ENCODE measurements at places on chromosomes 3 and 15.
A peak's percentile ranks its signal among the peaks of the same experiment; 100 is the strongest.

- peak; percentile 8 for DNase-seq
These were observed 20.2 kb downstream of the SIN3A start for GRCh38 chr15:75431270-75431669.

DNA sequence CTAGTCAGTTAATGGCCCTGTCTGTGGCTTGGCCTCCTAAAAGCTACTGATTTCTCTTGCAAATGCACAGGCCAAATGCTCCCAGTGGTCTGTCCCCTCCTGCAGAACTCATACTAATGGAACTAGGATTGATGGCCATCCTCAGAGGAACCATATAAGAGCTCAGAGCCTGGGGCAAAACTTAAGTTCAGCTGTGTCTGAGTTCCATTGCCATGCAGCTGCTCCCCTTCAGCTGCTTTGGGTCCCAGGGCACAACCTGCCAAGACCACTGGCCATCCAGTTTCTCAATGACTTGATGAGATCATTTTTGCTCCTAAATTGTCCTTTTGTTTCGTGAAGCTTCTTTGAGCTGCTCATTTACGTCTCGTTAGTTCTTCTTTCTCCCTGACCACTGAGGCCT, 529.5 kb upstream of the TBL1XR1 start:
- no peak for DNase-seq

DNA sequence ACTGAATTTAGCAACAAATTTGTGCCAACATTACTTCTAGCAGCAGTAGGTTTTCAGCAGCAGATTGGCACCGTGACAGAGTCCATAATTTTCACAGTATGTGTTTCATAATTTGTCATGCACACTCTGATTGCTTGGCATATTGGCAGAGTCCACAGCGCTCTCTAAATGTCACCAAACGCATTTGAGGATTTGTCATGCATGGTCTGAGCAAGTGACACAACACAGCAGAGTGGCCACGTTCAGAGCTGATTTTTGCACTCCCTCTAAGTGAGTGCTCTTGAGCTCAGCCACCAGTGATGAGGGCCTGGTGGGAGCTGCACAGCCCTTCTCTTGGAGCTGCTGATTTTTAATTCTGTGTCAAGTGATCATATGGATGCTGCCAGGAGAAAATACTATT, 1270.8 kb downstream of the ROBO1 start:
- DNase-seq = no peak

DNA sequence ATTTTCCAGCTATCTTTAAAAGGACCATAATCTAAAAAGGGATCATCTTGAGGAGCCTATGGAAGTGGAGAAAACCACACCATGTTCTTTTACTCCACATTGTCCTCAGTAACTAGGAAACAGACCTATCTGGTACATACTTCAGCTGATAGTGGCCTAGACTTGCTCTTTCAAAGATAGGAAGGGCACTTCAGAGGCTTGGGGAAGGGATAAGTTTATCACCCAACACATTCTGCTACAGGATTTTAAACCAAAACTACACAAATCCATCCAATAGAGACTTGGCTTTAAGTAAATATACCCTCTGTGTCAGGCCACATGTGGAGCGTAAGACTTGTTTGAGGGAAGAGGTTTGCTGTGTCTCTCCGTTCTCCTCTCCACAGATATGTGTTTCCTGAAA, 35.4 kb downstream of the CP start:
- DNase-seq = no peak

- DNase-seq = peak; percentile 12
These were observed 85.0 kb upstream of the CNTN6 start for GRCh38 chr3:1007866-1008265.

DNA sequence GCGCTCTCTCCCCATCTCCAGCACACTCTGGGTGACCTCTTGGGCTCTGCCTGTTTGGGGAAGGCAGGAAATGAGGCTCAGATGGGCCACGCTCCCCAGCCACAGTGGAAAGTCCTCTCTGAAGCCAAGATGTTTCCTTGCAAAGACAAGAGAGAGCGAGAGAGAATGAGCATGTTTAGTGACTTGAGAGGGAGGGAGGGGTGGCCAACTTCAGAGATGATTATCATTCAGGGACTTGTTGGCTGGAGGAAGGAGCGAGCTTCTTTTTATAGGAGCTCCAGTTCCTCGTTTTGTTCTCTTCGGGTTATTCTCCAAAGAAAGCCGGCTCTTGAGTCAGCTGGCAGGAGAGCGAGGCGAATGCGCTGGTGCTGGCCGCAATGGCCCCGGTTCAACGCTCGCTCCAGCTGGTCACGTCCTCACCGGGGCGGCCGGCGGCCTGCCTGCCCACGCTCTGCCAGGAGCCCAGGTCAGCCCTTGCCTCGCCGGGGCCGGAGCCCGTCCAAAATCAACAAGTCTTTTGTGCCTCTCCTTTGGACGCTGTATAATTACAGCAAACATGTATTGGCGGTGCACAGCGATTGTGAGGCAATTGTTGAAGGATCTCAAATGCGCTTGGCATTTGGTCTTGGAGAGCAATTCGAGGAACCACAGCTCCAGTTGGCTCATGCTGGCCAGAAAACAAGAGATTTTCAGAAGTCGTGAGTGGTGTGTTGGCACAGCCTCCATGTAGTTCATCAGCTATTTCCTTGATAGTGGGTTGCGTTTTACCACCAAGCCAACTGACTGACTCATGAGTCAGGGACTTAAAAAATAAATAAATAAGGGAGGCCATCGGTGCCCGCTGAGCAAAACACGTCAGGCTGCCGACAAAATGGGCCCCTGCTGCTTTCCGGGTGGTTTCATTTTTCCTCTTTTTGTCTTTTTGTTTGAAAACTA, 288.6 kb downstream of the UACA start:
- peak; percentile 97 for DNase-seq

DNA sequence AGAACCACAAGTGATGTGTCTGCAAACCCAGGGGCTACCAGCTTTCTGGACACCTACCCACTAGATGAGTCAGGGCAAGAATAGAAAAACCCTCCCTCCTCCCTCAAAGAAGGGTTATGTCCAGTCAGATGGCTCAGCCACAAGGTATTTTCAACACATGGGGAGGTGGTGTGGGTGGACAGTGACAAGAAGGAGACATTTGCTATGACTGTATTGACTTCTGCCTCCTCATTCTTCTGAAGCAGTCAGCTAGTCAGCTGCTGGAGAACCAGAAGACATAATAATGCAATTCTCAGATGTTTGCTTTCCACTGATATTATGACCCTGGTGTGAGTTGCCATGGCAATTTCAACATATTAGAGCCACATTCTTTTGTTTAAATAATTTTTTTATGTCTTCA, 66.7 kb upstream of the GOLGA8B start:
- peak; percentile 89 for DNase-seq

GRCh38 chr3:159765030-159765859, 223.4 kb upstream of the IL12A start:
- peak; percentile 100 for DNase-seq

DNA sequence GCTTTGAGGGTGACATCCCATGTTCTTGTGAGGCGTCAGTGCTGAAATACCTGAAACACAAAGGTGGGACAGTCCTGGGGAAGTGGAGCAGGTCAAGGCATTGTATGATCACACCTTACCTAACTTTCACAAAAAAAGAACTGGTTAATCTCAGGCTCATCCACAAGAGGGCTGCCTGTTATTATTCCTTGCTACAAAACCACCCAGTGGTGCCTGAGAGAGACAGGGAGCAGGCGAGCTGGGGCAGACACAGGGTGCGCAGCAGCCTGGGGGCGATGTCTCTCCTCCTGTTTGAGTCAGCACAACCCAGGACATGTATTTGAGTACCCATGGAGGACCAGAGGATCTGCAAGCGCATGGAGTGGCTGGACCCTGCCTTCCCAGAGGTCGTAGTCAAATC, 316.8 kb upstream of the ATP10A start:
- DNase-seq = peak; percentile 1

DNA sequence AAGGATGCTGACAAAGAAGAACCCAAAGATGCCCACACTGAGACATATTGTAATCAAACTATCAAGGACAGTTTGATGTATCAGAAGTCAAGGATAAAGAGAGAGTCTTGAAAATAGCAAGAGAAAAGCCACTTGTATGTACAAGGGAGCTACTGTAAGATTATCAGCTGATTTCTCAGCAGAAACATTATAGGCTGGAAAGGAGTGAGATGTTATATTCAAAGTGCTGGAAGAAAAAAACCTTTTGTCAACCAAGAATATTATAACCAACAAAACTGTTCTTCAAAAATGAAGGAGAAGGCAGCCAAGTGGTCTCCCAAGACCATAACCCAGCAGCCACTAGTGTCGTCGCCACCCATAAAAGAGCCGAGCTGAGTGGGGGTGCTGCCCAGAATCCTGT, 93.2 kb downstream of the KLF13 start:
- no peak for DNase-seq

- DNase-seq = peak; percentile 93
These were observed 25.8 kb downstream of the LDHAL6B start for GRCh38 chr15:59232476-59232875.

GRCh38 chr3:45225465-45226205, 452 bp downstream of the TMEM158 start:
- peak; percentile 73 for DNase-seq

- DNase-seq = peak; percentile 96
These were observed 268.4 kb upstream of the ROPN1 start for GRCh38 chr3:124260206-124260915.

DNA sequence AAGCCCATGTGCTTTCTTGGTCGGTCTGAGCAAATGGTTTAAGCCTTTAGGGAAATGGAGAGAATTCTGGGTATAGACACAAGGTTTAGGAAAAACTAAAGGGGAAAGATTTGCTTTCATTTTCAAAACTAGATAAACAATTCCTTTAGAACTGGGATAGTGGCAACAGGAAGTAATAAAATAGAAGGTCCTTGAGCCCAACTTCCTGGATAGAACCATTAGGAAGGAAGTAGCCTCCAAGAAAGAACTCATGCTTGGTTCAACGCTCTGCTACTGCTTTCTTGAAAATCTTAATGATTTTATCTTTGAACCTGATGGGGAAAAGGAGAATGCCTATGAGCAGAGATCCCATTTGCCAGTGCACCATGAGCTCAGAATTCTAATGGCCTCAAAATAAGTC, 147.0 kb upstream of the THRB start:
- no peak for DNase-seq

GRCh38 chr15:91710080-91710698, 143.3 kb upstream of the SLCO3A1 start:
- no peak for DNase-seq

DNA sequence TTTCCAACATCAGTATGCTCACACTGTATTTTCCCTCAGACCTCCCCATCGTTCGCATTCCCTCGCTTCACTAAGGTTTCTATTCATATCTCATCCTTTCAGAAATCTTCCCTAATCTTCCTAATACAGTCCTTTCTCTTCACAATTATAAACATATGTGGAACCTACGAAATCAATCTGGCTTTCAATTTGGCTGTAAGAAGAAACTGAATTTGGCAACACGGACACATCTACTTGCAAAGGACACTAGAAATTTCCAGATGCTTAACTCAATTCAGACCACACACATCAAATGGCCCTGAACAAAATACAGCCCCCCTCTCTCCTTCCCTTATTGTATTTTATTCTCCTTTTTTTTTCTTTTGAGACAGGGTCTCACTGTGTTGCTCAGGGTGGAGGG, 39.1 kb upstream of the TM4SF19 start:
- no peak for DNase-seq

- DNase-seq = peak; percentile 83
These were observed 64.6 kb downstream of the EFL1 start for GRCh38 chr15:82197733-82198594.

GRCh38 chr3:139654637-139655365, 23.0 kb downstream of the NMNAT3 start:
- DNase-seq = no peak

- DNase-seq = no peak
These were observed 10.1 kb upstream of the FOXB1 start for GRCh38 chr15:59993950-59994401.

- DNase-seq = no peak
These were observed 7.4 kb downstream of the PTH1R start for GRCh38 chr3:46884929-46885328.

DNA sequence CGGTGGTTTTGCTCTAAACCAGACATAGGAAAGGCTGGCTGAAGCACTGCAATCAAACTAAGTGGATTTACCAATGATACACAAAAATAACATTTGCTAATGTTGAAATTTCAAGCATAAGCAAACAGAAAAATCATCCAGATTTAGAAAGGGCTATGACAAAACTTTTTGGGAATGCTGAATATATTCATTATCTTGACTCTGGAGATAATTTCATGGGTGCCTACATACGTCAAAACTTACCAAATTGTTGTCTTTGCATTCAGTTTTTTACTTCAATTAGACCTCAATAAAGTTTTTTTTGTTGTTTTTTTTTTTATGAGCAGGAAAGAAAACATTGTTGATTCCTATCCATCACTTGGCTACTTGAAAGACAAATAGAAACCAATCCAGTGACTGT, 140.8 kb downstream of the NR2E3 start:
- peak; percentile 4 for DNase-seq

- no peak for DNase-seq
These were observed 279.0 kb downstream of the OXSM start for GRCh38 chr3:26068890-26069289.

DNA sequence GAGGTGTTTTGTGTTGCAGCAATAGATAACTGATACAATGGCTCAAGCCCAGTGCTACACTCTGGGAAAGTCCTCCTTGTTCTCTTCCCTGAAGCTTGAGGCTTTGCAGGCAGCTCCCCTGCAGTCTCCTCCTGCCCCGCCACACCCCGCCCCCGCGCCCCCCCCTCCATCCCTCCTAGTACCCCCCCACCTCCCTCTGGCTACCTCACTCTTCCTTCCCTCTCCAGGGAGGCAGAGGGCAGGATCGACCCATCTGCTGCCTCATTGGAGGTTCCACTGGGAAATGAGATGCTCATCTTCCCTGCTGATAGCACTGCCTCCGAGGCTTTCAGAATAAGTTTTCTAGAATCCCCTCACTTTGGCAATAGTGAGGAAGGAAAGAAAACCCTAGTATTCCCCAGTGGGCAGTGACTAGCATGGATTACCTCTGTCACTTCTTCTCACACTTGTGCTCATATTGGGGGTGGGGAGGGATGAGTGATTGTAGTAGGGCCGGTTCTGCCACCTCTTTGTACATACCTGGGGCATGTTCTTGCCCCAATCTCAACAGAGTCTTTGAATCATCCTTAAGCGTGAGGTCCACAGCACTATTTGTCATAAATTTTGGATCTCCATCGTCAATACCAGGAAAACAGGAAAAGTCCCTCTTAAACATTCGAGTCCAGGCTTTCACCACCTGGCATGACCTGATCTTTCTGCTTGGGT, 16.3 kb upstream of the RAB7A start:
- DNase-seq = no peak

GRCh38 chr3:43905157-43905556, 214.4 kb downstream of the ABHD5 start:
- peak; percentile 31 for DNase-seq

DNA sequence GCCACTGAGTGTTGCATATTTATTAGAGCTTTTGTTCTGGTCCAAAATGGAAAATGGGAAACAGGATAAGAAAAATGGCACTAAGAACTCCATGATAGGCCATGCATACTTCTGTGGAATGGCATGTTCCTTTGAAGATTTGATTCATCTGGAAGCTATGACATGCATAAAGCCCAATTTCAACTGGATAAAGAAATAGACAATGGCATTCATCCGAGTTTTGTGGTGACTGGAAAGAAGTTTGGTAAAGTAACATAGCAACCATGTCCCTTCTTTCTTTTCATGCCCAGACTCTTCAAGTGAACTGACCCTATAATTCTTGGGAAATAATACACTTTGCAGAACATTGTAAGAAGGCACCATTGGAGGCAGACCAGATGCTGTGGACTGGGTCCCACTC, 368.4 kb upstream of the IL12A start:
- peak; percentile 56 for DNase-seq
